ENCODE measurements at places on chromosomes 13 and 19.

DNA sequence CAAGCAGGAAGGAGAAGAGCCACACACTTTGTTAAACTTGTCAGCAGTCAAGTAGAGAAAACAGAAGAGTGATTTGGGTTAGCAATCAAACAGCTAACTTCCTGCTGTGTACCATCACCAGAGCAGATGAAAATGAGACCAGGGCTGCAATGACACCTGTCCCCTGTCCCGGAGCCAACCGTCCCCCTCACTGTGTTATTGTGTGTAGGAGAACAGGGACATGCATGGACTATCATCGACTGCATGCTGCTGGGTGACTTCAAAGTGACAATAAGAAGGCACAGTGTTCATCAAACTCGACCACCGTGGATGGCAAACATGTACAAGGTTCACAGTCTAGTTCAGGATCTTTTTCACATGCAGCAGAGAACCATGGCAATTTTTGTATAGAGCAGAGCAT is 94.0 kb upstream of the SLC15A1 start:
- DNase-seq, result no peak

GRCh38 chr19:1214862-1215731 is 9.5 kb downstream of the STK11 start:
- DNase-seq, result no peak

DNA sequence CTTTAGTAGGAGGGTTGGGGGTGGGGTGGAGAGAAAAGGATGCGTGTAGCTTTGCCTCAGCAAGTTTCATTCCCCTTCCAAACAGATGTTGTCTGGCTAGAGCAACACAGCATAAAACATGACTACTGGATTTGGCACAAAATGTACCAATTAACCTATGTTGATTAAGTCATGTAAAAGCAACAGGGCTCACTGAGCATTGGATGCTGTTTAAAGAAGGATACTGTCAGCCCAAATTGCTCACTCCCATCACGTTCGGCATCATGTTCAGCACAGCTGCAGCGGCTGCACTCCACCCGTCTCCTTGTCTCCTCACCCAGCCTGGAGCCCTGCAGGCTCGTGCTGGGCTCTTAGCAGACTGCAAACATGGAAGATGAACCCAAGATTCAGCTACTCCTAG is 77.5 kb downstream of the DLEU7 start:
- DNase-seq, result no peak

DNA sequence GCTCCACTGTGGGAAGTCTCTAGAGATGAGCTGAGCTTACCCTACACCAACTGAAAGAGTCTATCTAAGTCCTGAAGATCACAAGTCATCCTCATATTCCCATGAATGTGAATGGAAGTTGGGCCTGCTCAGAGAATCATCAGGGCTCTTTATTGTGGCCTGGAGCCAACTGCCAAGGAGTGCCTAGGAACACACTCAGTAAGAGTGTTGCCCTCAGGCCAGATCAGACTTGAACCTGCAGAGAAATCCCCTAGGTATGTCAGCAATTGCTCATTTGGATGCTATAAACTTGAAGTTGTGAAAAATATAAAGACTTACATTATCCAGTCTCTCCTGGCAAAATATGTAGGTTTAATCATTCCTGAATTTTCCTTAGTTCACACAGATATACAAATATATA is 1070.2 kb downstream of the EFNB2 start:
- DNase-seq, result no peak

DNA sequence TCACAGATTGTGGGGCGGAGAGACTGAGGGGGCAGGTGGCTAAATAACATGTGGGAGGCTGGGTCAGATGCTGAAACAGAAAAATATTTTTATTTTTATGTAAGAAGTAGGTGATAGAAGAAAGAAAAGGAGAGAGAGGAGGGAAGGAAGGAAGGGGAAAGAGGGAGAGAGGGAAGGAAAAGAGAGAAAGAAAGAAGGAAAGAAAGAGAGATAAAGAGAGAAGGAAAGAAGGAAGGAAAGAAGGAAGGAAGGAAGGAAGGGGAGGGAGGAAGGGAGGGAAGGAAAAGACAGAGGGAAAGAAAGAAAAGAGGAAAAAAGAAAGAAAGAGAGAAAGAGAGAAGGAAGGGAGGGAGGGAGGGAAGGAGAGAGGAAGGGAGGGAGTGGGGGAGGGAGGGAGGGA is 224.9 kb downstream of the UQCRFS1 start:
- DNase-seq, result no peak

DNA sequence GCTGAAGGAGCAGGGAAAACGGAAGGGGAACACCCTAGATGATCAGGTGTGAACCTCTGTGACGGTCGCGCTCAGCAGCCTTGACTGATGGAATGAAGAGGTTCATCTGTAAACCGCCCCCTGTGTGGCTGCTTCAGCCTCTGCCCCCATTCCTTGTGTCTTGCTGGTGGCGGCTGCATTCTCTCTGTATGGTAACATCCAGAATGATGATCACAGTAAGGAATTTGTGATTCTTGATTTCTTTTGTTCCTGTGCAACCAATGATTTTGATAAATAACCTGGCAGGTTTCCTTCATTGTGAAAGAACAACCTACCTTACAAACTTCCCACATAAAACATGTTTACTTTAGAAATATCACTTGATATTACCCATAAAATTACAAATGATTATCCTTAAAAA is 118.7 kb upstream of the MCF2L start:
- DNase-seq, result no peak

DNA sequence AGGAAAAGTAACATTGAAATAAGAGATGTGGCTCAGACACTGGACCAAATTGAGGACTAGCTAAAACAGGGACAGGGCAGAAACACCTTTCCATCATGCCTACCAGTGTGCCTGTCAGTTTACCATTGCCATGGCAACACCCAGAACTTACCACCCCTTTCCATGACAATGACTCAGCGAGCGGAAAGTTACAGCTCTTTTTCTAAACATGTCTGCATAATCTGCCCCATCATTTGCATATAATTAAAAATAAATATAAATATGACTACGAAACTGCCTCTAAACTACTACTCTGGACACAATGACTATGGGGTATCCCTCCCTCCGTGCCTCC is 96.0 kb downstream of the UBL3 start:
- DNase-seq, result no peak

DNA sequence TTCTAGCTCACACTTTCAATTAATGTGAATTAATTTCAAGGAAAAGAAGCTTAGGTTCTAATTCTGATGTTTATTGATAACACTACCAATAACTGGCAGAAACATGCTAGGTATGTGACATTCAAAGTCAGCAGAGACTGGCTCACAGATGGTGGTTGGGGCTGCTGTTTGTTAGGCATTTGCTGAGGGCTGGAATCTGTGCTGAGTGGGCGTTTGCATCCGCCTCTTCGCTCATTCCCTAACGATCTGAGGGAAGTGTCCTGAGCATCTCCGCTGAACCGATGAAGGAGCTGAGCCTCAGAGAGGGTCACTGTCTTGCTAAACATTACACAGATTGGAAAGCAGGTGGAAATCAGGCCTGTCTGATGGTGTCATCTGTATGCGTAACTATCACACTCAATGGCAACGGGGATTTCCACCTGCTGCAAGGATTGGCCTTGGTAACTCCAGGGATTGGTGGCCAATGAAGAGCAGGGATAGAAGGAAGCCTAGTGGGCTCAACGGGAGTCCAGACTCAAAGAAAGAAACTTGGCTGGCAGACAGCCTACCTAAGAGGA is 338.9 kb downstream of the TEX29 start:
- no peak for DNase-seq

DNA sequence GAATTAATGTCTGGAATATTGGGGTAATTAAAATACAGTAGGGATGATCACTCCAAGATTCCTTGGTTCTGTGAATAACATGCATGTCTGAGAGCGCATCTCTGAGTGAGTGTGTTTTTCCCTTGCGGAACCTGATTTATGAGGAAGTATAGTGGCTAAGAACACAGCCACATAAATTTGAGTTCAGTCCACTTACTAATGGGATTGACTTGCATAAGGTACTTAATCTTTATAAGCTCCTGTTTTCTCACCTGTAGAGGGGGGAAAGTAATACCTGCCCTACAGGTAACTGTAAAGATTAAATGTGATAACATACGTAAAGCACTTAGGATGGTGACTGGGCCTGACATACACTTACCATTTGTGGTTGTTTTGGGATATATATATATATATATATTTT is 60.8 kb downstream of the KLF5 start:
- DNase-seq, result no peak

DNA sequence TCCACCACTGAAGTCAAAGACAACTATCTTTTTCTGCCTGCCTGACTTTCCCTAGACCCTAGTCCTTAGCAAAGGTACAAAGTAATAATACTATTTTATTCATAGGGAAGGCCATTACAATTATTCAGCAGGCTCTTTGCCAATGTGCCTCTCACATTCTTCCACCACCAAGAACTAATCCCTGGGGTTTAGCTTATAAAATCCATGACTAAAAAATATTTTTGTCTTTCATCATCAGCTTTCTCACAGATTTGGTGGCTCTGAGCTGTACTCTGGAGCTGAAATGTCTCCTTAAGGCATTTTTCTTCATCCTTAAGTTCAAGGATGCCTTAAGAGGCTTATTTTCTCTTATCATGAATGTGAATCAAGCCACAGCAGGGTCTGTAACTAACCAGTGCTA is 96.1 kb downstream of the OXGR1 start:
- DNase-seq, result no peak

- DNase-seq, result peak; percentile 22
Measured at GRCh38 chr19:39506944-39507714, 7.8 kb upstream of the SELENOV start.

Data from stimulated activated CD4-positive, alpha-beta T cell treated with anti-CD3 and anti-CD28 coated beads, TNF-alpha, amount 100 ng/mL, for 24 hours (primary cell).